ENCODE measurements at places on chromosomes 13 and 19. TPM values are rescaled to one million over a fixed set of nuclear protein-coding genes. Genes with fewer than 3 reads are reported as not detected.

The CEACAM7 gene
- total RNA-seq, result not detected

The ZNF274 gene
- 15.7 TPM for total RNA-seq

The U2AF2 gene
- 315 TPM for total RNA-seq

The ETV2 gene
- total RNA-seq, result 2.7 TPM

The KLK15 gene
- not detected for total RNA-seq

The YJEFN3 gene
- total RNA-seq, result 1.6 TPM

The NKPD1 gene
- total RNA-seq, result 0.05 TPM

The KIRREL2 gene
- 0.64 TPM for total RNA-seq

The NCAN gene
- 0.03 TPM for total RNA-seq

The PRX gene
- total RNA-seq, result 1.4 TPM

The ITGBL1 gene
- 1.7 TPM for total RNA-seq

All from A549 treated with DMSO at 1 μM for 4 hours (cell line).